Gastrocnemius medialis (tissue), 4 donors: ENCODE measurements at places on chromosomes 7 and 10. TPM values are rescaled to one million over a fixed set of nuclear protein-coding genes. Genes with fewer than 3 reads are reported as not detected.
A peak's percentile ranks its signal among the peaks of the same experiment; 100 is the strongest.

ADRB1 gene
- not detected for total RNA-seq

LIPF gene
- total RNA-seq: not detected

SP4 gene
- total RNA-seq: 9.8 TPM

GRCh38 chr10:132346806-132347205, 14.8 kb downstream of the LRRC27 start:
- no peak overlapping the region for H3K27ac ChIP-seq
- H3K4me3 ChIP-seq: no peak overlapping the region
- no peak for DNase-seq
- no peaks in the 10 kb centered on the region for H3K27me3 ChIP-seq

DKK1 gene
- total RNA-seq: not detected

VAX1 gene
- total RNA-seq: not detected

BMPR1A gene
- 17.1 TPM for total RNA-seq

DNA sequence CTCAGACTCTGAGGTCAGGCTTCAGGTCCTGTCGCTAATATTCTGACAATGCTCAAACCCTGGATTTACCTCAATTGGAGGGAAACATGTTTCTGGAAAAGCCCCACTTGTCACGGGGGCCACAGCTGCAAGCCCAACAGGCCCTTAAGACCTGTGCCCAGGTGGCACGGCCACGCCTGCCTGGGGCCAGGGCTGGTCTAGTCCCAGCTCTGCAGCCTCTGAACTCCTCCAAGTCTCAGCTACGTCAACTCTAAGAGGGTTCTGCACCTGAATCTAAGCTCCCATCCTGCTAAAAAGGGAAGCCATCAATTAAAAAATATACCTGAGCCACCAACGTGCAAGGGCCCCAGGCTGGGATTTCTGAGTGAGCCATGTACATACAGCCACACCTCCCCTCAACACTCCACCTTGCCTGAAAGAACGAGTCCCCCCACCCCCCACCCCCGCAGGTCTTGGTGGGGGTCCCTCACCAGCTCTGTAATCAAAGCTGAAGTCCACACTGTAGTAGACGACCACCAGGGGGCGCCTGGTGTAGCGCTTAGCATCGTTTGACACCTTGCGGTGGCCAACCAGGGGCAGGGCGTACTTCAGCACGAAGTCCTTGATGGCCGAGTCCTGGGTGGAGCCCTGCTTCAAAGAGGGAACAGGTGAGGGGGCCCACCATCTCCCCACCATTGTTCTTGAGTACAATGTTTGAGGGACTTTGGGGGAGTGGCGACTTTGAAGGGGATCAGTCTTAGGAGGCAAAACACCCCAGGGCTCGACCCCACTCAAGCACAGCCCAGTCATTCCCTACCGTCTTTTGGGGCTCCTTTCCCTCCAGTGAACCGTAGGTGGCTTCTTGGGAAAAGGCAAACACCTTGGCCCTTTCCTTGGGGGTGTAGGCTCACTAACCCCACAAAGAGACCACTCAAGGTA, 22.6 kb downstream of the PDIA4 start:
- H3K27ac ChIP-seq: no peak overlapping the region
- peaks cover 52% of the 10 kb centered on the region for H3K36me3 ChIP-seq
- DNase-seq: peak; percentile 72
- H3K4me1 ChIP-seq: no peaks in the 10 kb centered on the region
- H3K27me3 ChIP-seq: no peaks in the 10 kb centered on the region

ARHGEF35 gene
- total RNA-seq: 0.15 TPM

DNA sequence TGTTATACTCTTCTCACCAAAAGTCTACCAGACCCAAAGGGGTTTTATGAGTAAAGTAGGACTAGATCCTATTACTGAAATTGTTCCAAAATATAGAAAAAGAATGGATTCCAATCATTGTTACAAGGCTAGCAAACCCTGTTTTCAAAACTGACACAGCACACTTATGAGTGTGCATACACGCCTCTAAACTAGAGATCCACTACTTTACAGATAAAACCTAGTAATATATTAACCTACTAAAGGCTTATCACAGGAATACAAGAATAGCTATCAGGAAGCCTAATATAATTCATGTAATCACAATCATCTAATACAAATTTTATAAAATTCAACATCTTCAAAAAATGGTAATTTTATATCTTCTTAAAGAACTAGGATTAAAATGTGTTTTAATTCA, 52.2 kb downstream of the ERCC6 start:
- no peaks in the 10 kb centered on the region for H3K36me3 ChIP-seq

DNA sequence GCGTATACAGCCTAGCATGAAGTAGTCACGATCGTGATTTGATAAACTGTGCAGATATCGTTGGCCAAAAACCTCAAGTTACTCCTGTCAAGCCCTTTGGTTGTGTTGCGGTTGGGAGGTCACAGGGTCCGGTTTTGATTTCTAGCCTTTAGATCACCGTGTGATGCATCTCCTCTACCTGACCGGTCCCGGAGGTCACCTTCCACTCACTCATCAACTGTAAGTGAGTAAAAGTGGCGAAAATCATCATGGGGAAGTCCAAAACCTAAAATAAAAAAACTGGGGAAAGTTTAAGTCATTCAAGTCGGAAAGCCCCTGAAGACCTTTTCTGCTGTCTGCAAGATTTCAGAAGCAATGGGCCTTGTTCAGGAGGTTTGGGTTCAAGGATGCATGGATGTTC, 62.8 kb downstream of the ADARB2 start:
- no peak for DNase-seq
- H3K27ac ChIP-seq: no peak overlapping the region
- no peaks in the 10 kb centered on the region for H3K36me3 ChIP-seq
- no peak overlapping the region for H3K4me3 ChIP-seq
- H3K4me1 ChIP-seq: no peaks in the 10 kb centered on the region

- H3K27ac ChIP-seq: no peak overlapping the region
- no peaks in the 10 kb centered on the region for H3K27me3 ChIP-seq
- no peaks in the 10 kb centered on the region for H3K4me1 ChIP-seq
- DNase-seq: no peak
- no peak overlapping the region for H3K4me3 ChIP-seq
These were observed 28.0 kb upstream of the RSU1 start for GRCh38 chr10:16845248-16845647.

GPR37 gene
- 1.6 TPM for total RNA-seq

DNA sequence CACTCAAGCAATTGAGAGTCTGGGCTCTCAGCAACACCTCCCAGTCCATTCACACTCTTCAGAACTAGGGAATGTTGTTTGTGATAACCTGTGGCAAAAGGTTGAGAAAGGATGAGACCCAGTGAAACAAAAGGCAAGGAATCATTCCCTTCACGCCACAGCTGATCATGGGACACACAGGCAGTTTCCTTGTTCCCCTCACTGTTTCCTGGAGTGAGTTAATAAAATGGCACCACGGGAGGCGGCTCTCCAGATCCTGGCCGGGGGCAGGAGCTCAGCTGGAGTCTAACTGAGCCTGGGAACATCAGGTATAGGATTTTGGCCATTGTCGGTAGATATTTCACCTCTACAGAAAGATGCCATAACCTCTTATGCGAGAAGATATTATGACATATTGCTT, 107.3 kb upstream of the FAM171A1 start:
- no peaks in the 10 kb centered on the region for H3K36me3 ChIP-seq
- no peak overlapping the region for H3K27ac ChIP-seq
- no peak for DNase-seq
- H3K4me3 ChIP-seq: no peak overlapping the region

GRCh38 chr7:26664735-26665416, 199.5 kb downstream of the SKAP2 start:
- H3K36me3 ChIP-seq: no peaks in the 10 kb centered on the region
- peak overlapping the region; percentile 29 for H3K27ac ChIP-seq
- peaks cover 15% of the 10 kb centered on the region for H3K27me3 ChIP-seq
- no peak overlapping the region for H3K4me3 ChIP-seq
- no peak for DNase-seq

GTF2I gene
- 50.8 TPM for total RNA-seq

MUC3A gene
- 0.71 TPM for total RNA-seq

DNA sequence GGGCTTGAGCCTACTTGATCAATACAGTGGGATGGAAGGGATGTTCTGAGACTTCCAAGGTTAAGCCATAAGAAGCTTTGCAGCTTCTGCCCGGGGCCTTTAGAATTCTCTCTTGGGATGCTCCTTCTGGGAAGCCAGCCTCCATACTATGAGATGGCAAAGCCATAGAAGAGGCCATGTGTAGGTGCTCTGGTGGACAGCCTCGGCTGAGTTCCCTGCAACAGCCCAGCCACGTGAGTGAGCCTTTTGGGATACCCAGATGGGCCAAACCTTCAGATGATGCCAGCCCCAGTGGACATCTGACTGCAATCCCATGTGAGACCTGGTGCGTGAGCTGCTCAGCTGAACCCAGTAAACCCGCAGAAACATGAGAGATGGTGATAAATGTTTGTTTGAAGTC, 370.6 kb downstream of the RPS24 start:
- H3K27me3 ChIP-seq: peaks cover 3% of the 10 kb centered on the region
- DNase-seq: no peak
- H3K36me3 ChIP-seq: no peaks in the 10 kb centered on the region
- H3K4me1 ChIP-seq: peaks cover 3% of the 10 kb centered on the region
- no peak overlapping the region for H3K4me3 ChIP-seq
- no peak overlapping the region for H3K27ac ChIP-seq

GRCh38 chr10:122240401-122240800, 30.7 kb upstream of the BTBD16 start:
- no peak overlapping the region for H3K4me3 ChIP-seq
- H3K27me3 ChIP-seq: no peaks in the 10 kb centered on the region
- no peak for DNase-seq
- H3K36me3 ChIP-seq: no peaks in the 10 kb centered on the region

IDI2 gene
- 45.6 TPM for total RNA-seq

DNA sequence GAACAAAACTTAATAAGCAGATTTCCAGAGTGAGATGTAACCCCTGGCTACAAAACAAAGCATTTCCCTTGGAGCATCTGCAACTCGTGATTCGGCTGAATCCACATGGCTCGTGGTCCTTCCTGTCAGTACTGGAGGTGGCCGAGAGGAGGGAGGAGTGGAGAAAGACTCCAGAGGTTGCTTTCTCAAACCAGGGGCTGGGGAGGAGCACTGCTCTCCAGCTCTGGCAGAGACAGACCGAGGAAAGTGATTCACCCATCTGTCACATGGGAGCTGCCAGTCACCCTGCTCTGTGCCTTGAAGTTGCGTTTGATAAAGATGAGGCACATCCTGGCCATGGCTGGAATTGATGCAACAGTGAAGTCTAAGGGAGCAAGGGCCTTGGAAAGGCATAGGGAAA, 72.7 kb downstream of the COL13A1 start:
- H3K27ac ChIP-seq: no peak overlapping the region
- H3K4me3 ChIP-seq: no peak overlapping the region
- DNase-seq: no peak
- H3K4me1 ChIP-seq: no peaks in the 10 kb centered on the region
- no peaks in the 10 kb centered on the region for H3K27me3 ChIP-seq
- no peaks in the 10 kb centered on the region for H3K36me3 ChIP-seq

DNA sequence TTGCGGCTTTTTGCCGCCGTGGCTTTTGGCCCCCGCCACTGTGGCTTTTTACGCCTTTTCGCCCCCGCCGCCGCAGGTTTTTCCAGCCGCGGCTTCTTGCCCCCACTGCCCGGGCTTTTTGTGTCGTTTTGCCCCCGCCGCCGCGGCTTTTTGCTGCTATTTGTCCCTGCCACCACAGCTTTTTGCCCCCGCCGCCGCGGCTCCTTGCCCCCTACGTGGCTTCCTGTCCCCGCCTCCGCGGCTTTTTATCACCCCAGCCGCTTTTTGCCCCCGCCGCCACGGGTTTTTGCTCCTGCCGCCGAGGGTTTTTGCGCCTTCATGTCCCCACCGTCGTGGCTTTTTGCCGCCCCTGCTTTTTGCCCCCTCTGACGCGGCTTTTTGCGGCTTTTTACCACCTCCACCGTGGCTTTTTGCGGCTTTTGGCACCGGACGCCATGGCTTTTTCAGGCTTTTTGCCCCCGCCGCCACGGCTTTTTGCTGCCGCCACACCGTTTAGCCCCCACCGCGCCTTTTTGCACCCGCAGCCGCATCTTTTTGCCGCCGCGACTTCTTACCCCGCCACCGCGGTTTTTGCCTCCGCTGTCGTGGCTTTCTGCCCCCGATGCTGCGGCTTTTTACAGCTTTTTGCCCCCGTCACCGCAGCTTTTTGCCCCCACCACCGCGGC, 637.0 kb downstream of the ZNF716 start:
- DNase-seq: no peak
- H3K4me1 ChIP-seq: no peaks in the 10 kb centered on the region
- no peak overlapping the region for H3K27ac ChIP-seq
- H3K27me3 ChIP-seq: no peaks in the 10 kb centered on the region

INMT gene
- total RNA-seq: 6.5 TPM

GRCh38 chr10:5560142-5560816, 35.5 kb downstream of the CALML3 start:
- no peak overlapping the region for H3K4me3 ChIP-seq
- H3K27me3 ChIP-seq: no peaks in the 10 kb centered on the region
- H3K36me3 ChIP-seq: no peaks in the 10 kb centered on the region
- no peaks in the 10 kb centered on the region for H3K4me1 ChIP-seq

PRSS37 gene
- total RNA-seq: not detected
